Activated T-cell treated with anti-CD3 and anti-CD28 coated beads, Interleukin-2, amount 50 U/mL, for 48 hours (primary cell): ENCODE measurements at places on chromosomes 7 and 10.

DNA sequence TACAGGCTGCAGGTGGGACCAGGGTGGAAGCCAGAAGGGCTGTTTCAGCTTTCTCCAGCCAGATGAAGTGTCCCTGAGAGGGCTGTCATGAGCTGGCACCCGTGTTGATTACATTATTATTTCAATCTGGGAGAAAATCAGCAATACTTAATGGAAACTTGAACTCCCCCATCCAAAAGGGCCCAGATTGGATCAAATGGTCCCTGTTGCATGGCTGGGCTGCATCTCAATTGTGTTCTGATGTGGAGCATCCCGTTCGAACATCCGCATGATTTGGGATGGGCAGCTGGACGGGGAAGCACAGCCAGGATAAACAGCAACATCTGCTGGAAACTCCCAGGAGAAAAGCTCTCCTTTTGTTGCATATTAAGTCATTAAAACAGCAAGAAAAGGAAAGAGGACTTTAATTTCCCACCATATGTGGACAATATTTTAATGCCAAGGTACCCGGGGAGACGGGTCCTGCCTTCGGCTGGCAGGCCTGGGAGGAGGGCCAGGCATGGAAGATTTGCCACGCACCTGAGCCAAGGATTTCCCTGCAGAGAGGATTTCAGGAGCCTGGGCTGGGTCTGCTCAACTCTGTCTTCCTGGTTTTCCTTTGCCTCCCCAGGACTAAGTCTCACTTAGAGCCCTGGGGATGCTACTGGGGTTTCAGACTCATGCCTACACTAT is 52.4 kb downstream of the NPTX2 start:
- no peak for DNase-seq

DNA sequence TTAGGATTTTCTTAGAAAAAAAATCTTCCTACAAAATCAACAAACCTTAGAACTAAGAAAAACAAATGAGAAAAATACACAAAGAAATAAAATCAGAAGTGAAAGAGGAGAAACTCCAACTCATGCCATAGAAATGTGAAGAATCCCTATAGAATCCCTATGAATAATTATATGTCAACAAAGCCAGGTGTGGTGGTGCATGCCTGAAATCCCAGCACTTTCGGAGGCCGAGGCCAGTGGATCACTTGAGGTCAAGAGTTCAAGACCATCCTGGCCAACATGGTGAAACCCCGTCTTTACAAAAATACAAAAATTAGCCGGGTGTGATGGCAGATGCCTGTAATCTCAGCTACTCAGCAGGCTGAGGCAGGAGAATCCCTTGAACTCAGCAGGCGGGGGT is 27.1 kb downstream of the ACSM6 start:
- DNase-seq = no peak

DNA sequence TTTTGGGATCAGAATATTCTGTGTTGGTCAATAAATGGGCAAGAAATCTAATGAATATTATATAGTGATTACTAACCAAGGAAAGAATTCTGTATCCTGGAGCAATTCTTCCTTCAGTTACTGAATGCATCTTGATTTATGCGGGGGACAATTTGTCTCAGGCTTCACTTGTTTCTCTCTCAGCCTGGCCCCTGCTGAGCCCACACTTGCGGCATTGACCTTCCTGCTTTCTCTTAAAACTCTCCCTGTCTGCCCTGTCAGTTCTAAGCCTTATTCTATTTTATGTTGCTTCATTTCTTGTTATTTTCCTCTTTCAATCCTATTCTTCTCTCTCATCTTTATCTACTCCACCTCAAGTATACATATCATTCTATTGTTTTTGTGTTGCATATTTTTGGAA is 122.1 kb upstream of the TPK1 start:
- no peak for DNase-seq

- DNase-seq = no peak
Observed at GRCh38 chr10:129725890-129726631, 238.0 kb downstream of the EBF3 start.

DNA sequence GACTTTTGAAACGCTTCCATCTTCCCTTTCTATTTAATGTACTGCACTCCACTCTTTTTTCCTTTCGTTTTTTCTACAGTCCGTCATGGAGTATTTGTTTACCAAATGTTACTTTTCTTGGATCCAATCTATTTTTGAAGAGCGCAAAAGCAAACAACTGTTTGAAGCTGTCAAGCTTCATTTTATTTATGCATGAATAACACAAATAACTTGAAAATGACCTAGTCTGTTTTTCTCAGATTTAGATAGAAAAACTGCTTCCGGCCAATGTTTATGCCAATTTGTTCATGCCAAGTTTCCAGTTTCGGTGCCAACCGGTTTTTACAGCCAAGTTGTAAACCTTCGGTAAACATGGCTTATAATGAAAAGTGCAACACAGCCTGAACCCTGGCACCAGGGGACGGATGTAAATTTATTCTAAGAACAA is 150.9 kb upstream of the KLF6 start:
- DNase-seq = no peak

- DNase-seq = no peak
Observed at GRCh38 chr10:31426401-31426800, 107.4 kb downstream of the ZEB1 start.

DNA sequence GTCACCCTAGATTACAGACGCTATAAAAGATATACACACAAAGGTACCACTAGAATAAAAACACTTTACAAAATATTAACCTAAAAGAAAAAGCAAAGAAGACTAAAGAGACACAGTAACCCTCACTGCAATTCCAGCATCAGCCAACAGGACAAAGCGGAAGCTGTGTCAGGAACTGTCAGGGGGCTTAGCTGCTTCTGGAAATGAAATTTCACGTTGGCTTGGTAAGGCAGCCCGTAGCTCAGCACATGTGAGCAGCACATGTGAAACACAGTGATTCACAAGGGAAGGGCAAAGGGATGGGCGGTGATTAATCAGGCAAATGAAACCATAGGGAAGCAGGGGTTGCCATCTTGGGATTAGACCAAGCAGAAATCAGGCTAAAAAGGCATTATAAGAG is 195.4 kb downstream of the MGMT start:
- no peak for DNase-seq

DNA sequence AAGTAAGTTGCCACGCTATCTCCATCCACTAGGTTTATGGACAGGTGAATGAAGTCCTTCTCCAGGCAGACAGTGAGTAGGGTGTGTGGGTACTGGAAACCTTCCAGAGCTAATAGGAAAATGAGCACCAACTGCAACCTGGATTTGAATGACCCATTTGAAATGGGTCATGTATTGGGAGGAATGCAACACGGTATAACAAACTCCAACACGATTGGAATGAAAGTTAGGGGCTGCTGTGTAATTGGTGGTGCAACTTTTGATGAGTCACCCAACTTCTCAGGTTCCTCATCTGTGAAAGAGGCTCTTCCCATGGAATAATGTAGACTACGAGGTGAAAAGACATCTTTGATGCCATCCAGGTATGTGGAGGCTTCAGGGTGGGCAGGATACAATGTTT is 241.4 kb upstream of the PODXL start:
- DNase-seq = no peak

DNA sequence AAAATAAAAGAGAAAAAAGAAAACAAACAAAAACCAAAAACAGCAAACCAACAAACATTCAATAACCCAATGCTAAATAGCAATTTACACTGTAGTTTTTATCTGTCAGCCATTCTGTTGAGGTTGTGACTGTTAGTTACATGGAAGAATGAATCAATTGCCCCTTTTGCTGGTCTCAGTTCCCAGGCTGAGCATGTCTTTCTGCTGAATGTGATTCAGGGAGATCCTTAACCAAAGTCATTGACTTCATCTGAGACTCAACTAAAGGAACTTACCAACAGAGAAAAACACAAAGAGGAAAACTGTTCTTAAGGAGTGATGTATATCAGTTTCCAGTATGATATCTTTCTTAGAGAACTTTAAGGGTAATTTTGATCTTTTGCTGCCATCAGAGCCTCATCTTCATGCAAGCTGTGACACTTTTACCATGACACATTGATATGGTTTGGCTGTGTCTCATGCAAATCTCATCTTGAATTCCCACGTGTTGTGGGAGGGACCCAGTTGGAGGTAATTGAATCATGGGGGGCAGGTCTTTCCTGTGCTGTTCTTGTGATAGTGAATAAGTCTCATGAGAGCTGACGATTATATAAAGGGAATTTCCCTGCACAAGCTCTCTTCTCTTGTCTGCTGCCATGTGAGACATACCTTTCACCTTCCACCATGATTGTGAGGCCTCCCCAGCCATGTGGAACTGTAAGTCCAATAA is 469.8 kb downstream of the KIF20B start:
- no peak for DNase-seq

DNA sequence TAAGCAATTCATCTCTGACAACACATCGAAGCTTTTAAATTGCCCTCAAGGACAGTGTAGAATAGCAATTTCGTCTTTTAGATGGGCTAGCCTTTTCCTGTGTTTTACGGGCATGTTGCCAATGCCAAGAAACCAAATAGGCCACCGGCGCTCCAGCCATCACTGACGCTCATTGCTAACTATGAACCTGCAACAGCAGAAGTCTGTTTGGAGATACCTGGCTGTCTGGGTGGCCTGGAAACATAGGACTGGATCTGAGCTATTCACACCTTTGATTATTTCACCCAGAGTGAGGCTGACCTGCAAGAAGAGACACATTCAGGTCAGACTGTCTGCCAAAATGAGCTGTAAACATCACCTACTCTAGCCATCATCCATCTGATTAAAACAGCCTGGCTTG is 12.0 kb downstream of the KPNA7 start:
- DNase-seq = no peak

DNA sequence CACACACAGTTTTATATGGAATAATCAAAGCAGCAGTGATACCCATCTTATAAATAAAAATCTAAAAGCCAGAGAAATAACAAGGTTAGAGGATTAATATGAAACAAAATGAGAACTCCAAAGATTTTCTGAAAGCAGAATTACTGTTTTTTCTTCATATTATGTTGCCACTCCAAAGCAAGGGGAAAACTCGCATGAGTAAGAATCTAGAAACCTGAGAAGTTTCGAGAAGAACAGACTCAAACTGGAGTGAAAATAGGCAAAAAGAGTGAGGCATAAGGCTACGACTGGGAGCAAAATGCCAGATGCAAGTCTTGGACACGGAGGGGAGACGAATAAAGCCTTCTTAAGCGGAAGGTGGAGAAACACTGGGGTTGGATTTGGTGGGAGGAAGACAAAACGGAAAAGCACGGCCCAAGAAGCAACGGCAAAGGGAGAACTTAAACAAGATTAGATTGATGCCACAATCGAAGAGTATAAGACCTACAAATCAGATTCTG is 923 bp downstream of the TNPO3 start:
- no peak for DNase-seq

- DNase-seq = no peak
Observed at GRCh38 chr10:99528494-99529441, 4.0 kb upstream of the NKX2-3 start.

- DNase-seq = no peak
Observed at GRCh38 chr7:39252916-39253315, 275.2 kb downstream of the POU6F2 start.

DNA sequence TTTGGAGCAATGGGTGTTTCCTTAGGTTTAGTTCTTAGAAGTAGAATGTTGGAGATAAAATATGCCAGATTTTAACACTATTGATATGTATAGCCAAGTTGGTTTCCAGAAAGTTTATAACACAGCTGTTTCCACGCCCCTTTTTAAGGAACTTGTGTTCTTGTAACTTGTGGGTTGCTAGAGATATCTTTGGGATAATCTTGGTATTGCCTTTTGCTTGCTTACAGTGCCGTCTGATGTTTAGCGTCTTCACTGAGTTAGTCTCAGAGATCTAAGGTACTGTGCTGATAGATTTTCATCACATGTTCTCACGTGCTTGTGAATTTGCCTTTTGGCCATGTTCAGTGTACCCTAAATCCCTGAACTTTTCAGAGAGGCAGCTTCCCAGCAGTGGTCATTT is 12.4 kb downstream of the TMEM248 start:
- DNase-seq = no peak
